ENCODE measurements at places on chromosomes 7 and 10. TPM values are rescaled to one million over a fixed set of nuclear protein-coding genes. Genes with fewer than 3 reads are reported as not detected.

GRCh38 chr10:28925121-28925663, 247.9 kb downstream of the BAMBI start:
- no peak for DNase-seq

- no peak for DNase-seq
These were observed 139.1 kb upstream of the LRRTM3 start for GRCh38 chr10:66786709-66787108.

DNA sequence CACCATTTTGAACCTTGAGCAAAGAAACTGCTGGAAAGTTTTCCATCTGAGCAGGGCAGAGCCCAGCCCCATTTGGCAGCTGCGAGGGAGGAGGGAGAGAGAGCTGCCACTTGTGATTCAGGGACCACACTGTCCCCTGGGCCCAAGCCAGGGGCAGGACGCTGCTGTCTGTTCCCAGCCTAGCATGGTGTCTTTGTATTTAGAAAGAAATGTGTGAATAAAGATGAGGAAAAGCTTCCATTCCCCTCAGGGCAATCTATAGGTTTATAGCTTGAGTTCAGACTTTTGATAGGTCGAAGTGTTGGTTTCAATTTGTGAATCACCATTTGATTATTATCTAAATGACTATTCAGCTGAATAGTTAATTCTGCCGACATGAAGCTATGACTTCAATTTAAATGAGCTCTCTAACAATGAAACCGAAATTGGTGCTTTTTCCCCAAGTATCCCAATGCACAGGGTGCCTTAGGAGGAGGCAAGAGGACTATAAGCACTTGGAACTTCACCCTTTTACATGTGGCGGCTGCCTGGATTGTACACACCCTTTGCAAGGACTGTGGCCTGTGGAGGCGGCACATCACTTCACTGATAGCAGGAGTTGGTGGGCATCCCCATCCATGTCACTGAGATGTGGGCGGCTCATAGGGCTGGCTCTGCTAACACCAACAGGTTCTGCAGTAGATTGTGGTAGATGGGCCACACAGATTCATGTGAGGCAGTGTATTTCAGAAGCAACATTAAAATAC, 223.5 kb downstream of the CCDC3 start:
- peak; percentile 27 for DNase-seq

GRCh38 chr7:17242504-17242903, 55.9 kb upstream of the AHR start:
- no peak for DNase-seq

DNA sequence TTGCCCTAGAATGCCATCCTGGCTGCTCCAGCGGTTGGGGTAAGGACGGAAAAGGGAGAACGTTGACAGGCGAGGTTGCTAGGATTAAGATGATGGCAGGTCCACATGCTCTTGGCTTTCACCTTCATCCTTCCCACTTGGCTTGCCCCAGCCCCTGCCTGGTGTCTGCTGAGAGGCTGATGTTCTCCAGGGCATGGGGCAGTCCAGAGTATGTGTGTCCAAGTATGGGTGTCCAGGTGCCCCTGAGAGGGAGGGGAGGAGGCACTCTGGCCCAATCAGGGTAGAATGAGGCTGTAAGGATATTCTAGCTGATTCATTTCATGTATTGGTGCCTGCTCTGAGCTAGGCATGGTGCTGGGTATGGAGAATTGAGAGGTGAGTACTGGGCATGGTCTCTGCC, 12.6 kb downstream of the NEURL1 start:
- DNase-seq = no peak

The NME8 gene
- total RNA-seq = not detected

- DNase-seq = no peak
These were observed 29.0 kb downstream of the NEUROD6 start for GRCh38 chr7:31311552-31311951.

- no peak for DNase-seq
These were observed 373.4 kb upstream of the PCDH15 start for GRCh38 chr10:55174419-55174818.
